Stimulated activated CD8-positive, alpha-beta memory T cell treated with anti-CD3 and anti-CD28 coated beads, Interleukin-12 subunit alpha, Interleukin-12 subunit beta, amount 100 ng/mL, for 4 hours (primary cell): ENCODE measurements at places on chromosomes 12 and 14.
A peak's percentile ranks its signal among the peaks of the same experiment; 100 is the strongest.

GRCh38 chr14:52262600-52262999, 4.9 kb upstream of the PTGDR start:
- DNase-seq, result no peak

DNA sequence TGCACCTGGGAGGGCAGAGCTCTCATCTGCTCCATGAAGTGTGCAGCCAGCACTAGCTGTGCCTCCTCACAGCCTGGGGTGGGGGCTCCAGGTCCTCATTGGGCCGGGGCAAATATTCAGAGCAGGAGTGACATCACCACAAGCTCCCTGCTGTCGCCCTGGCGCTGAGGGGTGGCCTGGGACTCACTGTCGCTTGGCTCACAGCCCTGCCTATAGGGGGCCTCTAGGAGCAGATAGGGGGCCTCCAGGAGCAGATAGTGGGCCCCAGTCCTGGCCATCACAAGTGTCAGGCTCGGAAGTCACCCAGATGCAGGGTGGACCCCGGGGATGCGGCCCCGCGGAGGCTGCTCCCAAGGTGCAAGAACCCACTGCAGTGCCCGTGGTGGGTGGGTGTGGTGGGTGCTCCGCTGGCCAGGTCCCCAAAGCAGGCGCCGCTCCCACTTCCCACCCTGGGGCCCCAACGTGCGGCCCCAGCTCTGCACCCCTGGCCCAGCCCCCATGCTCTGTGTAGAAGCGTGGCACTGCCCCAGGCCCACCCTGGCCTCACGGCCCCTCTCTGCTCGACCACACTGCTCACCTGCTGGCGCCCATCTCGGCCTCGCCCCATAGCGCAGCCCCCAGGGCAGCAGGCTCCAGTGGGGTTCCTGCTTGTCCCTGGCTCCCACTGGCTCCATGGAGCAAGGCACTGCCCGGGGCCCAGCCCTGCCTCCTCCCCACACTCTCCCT, 18.0 kb downstream of the SYNJ2BP start:
- DNase-seq, result no peak

- no peak for DNase-seq
Measured at GRCh38 chr12:45612044-45612794, 117.3 kb upstream of the ARID2 start.

- no peak for DNase-seq
Measured at GRCh38 chr12:16198884-16199283, 78.6 kb downstream of the SLC15A5 start.

DNA sequence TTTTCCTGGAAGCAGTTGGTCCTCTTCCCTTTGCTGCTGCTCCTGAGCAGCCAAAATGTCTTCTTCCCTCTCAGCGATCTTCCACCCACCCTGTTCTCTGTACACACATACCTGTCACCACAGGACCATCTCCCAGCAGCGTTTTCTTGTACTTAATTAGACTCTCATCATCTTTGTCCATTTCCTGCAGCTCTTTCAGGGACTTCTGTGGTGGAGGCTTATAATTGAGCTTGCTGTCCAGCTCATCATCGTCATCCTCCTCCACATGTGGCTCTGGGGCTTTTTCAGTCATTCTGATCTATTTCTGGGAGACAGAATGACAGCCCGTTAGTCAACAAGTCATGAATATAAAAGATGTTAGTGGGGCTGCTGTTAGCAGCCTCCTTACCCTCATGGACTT, 11.0 kb downstream of the ARHGDIB start:
- no peak for DNase-seq

- DNase-seq, result no peak
Measured at GRCh38 chr14:89519040-89519439, 102.0 kb upstream of the FOXN3 start.

DNA sequence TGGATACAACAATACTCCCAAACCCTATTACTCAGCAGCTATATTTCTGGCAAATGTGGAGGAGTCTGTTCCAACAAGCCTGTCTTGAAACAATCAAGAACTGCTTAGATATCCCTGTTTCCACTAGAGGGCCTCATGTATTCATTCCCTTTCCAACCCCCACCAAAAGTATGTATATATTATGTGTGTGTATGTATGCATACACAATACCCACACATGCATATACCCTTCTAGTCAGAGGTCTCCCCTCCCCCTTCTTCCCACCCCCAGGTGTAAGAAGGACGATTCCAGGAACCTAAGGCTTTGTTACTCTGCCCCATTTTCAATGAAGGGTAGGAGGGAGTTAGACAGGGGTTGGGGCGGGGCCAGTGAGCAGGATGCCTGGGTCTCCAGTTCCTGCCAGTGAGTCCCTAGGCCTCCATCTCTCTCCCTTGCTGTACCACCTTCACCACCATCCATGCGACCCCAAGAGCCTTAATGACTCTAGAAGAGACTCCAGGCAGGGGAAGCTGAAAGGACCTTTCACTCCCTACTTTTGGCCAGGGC, at the start of gene DGKA:
DGKA (plus strand) TSS at position 392 of the 546 bp plus-strand sequence. CDS start 5,342 bp downstream, outside the sequence.
- DNase-seq, result peak; percentile 31

- no peak for DNase-seq
Measured at GRCh38 chr12:82090165-82090564, 268.0 kb downstream of the CCDC59 start.

- DNase-seq, result no peak
Measured at GRCh38 chr14:74502236-74503019, 8.9 kb downstream of the ISCA2 start.

DNA sequence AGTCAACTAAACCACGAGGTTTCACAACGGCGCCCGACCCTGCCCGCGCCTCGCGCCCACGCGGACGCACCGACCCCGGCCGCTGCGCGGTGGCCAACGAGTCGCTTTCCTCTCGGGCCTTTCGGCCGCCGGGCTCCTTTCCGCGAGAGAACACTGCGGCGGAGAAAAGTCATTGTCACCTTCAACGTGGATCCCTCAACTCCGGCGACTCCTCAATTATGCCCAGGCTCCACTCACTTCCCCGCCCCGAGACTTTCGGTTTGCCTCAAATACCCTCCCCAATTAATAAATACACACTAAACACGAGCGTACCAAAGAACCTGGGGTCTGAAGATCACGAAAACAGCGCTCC, 450 bp downstream of the SINHCAF start:
- peak; percentile 16 for DNase-seq

DNA sequence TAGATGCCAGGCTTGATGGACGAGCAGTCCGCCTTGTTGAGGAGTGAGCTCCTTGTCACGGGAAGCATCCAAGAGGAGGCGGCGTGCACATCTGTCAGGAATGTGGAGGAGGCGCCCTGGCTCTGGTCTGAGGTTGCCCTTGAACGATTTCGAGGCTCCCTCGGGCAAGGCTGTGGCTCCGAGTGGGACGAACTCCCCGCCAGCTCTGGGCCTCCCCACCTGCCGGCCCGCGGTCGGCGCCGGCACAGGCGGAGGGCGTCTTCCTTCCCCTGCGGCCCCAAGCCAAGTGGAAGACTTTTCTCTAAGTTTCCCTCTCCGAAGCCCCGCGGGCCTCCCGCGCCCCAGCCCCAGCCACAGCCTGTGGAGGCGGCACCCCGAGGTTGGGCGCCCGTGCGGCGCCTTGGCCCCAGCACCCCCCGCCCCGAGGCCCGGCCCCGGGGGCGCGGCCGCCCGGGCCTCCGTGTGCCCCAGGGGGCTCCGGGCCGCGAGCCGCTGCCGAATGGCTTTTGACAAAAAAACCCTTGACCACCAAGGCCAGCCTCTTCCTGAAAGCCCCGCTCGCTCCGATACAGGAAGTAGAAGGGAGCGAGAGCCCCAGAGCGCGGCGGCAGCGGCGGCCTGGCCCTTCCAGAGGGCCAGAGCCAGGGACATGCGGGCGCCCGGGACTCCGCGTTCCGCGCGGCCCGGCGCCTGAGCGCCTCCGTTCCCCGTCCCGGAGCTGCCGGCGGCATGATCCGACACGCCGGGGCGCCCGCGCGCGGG, at the start of gene RIN3:
RIN3 (plus strand) TSS at position 578 of the 762 bp plus-strand sequence; CDS start at position 730, 152 bp downstream.
- peak; percentile 55 for DNase-seq

- no peak for DNase-seq
Measured at GRCh38 chr12:56164345-56164729, 6.2 kb downstream of the MYL6 start.

GRCh38 chr12:9792961-9793617, 32.4 kb upstream of the CD69 start:
- DNase-seq, result no peak

- DNase-seq, result no peak
Measured at GRCh38 chr14:95915330-95915729, 38.7 kb downstream of the TUNAR start.

- DNase-seq, result no peak
Measured at GRCh38 chr12:9731797-9732196, 1.1 kb downstream of the CLECL1 start.

GRCh38 chr12:1915082-1915968, 3.1 kb downstream of the CACNA2D4 start:
- DNase-seq, result no peak

DNA sequence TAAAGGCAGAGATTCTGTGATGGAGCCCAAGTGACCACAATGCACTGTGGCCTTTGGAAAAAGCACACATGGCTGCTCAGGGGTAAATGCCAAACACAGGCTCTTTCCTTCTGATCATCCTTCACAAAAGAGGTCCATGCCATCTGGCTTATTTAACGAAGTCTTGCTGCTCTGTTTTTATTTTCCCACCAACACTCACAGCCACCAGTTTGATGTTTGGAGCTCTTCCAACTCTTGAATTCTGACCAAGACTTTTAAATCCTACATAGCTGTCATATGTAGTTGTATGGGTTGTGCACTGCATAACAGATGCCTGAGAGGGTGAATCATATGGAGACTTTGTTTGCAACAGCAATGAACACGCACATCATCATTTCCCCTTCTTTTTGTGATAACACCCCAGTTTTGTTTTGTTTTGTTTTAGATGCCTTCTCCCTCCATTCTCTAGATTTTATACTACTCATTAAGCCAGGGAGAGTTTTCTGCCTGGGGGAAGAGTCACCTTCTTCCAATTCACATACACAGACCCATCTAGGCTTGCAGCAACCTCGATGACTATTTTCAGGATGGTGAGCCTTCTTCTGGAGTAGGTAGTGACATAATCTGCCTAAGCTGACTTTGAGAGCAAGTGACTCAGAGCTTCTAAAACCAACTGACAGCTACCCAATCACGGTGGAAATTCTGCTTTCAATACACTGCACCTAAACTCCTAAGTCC, 145.2 kb upstream of the WSCD2 start:
- DNase-seq, result no peak

- no peak for DNase-seq
Measured at GRCh38 chr12:73225371-73225937, 953.3 kb downstream of the TRHDE start.

DNA sequence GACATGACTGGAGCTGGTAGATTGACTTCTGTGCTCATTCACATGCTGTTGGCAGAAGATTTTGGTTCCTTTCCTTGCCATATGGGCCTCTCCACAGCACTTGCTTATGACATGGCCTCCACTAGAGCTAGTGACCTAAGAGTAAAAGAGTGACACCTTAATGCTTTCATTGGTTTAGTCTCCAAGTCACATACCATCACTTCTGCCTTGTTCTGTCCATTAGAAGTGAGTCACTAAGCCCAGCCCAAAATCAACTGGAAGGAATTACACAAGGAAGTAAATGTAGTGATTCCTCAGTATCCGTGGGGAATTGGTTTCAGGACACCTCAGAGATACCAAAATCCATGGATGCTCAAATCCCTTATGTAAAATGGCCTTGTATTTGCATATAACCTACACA, 81.3 kb downstream of the PPHLN1 start:
- no peak for DNase-seq

- no peak for DNase-seq
Measured at GRCh38 chr14:67457782-67458181, 30.7 kb downstream of the TMEM229B start.

DNA sequence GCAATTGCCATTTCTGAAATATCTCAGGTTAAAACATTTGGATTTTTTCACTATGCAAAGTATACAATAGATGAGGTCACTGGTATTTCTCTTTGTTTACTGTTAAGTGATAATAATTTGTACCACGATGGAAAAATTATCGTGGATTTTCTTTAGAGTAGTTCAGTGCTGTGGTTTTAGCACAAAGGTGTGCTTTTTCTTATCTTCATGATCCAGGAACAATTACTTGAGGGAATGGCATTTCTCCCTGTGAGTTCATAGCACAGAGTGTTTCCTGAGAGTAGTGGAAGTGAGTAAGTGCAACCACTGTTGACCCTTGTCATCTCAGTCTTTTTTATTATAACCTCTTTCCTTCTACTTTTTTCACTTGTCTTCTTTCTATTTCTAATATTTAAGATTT, 86.8 kb downstream of the FGD4 start:
- no peak for DNase-seq
